ENCODE measurements at places on chromosomes 13 and 19. TPM values are rescaled to one million over a fixed set of nuclear protein-coding genes. Genes with fewer than 3 reads are reported as not detected.

CEACAM19 gene
- 13.0 TPM for total RNA-seq

DNA sequence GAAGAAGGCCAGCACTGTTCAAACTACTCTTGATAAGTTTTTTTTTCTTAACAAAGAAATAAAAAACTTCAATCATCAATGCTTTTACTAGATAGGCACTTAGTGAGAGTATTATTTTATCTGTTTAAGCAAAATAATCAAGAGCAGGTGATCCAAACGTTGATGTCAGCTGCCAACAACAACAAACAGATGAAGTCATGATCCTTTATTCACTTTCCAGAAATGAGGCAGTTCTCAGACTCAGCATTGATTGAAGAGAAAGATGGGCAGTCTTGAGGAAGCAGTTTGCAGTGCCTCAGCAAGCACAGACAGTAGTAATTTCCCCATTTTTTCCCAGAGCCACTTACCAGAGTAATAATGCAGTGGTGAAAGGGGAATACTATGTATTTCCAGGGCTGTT is 38.4 kb upstream of the CSNK1A1L start:
- DNase-seq, result peak; percentile 85

DNA sequence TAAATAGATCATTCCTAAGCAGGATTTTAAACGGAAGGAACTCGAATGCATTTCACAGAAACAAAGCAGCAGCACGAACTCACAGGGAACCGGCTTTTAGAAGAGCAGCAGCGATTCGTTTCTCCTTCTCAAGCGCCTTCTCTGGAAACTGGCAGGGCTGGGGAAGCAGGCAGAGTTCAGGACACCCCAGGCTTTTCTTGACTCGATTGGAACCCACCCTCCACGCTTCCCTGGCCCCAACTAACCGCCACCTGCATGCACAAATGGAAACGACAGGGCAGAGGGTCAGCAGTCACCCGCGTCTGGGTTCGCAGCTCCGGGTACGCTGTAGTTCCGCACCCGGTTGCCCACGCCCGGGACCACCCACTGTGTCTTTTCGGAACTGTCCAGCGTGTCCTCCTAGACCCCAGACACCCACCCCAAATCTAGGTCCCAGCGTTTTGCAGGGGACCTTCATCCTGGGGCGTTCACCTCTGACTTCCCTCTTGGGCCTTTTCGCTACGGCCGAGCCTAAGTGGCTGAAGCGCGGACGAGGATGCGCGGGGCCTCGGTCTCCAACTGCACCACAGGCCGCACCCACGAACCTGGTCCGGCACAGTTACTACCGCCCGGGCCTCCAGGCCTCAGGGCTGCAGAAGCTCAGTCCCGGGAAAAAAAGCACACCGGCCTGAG is 500 bp downstream of the ZFP30 start:
- peak; percentile 48 for DNase-seq

DNA sequence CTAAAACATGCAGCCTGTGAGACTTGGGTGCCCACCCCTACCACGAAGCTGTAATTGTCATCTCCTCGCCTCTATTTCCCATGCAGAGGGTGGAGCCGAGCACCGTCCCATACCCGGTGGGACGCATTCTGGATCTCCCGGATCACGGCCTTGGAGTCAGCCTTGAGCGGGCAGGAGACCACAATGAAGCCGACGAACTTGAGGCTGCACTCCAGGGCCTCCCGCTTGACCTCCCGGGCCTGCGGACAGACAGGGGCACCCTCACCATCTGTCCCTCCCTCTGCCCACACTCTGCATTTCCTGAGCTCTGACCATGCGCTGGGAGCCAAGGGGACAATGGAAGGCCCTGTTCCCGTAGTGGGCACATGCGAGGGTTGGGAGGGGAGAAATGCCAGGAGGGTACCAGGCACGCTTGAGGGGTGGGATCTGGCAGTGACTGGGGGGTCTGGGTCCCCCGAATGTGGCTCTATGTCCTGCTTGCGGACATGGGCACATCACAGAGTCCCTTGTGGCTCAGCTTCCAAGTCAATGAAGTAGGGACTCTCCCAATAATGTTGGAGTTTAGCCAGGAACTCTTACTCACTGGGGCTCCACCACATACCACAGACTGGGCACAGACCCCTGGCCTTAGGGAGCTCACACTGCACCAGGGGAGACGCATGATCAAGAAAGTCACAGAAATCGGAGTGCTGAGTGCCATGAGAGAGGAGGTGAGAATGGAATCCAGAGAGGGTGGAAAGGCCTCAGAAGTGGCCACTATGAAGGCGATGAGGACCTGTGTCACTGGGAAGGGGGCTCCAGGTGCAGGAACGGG is 9.2 kb upstream of the GMIP start:
- no peak for DNase-seq

DNA sequence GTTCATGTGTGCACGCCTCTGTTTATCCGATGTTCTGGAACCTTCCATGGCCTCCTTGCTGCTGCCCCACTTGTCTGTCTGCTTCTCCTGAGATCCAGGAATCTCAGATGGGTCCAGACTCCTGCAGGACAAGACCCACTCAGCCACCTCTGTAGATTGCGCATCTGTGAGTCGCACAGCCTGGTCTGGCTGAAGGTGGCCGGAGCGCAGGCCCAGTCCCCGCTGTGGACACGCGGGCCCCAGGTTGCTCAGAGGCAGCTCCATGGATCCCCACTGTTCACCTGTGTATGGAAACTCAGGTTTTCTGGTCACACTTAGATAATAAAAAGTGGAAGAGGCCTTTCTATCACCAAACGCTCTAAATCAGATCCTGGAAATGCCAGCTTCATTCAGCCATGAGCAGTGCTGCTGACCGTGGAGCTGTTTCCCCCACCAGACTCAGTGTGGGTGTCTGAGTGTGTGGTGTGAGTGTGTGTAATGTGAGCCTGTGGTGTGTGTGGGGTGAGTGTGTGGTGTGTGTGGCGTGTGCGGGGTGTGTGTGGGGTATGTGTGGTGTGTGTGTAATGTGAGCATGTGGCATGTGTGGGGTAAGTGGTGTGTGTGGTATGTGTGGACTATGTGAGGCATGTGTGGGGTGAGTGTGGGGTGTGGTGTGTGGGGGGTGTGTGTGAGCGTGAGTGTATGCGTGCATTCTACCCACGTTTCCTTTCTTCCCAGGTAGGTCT is 59.5 kb downstream of the MCF2L start:
- no peak for DNase-seq

- no peak for DNase-seq
These were observed 78.4 kb downstream of the GPC6 start for GRCh38 chr13:93304868-93305613.

DNA sequence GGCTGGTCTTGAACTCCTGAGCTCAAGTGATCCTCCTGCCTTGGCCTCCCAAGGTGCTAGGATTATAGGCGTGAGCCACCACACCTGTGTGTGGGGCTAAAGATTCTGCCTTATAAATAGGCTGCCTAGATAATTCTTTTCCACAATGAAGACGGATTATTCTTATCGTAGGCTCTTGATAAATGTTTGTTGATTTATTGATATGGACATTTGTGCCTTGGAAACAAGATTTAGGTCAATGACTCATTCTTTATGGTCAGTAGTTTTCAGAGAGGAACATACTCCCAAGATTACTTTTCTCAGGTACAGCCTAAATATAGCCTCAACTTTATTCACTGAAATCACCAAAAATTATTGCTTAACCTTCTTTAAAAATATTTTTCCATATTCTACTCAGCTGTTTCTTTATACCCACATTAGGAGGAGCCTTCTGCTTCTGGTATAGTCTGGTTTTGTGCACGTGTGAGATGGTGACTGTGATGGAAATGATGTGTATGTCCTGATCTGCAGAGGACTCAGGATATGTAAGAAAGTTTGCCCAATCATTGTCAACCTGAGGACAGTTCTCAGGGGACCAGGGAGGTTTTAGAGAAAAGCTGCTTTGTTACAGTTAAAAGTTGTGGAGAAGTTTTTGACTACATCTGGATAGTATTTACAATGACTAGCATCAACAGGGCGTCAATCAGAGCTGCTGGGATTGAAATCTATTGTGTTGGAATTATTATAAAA is 208.9 kb downstream of the DNAJC15 start:
- no peak for DNase-seq

DNA sequence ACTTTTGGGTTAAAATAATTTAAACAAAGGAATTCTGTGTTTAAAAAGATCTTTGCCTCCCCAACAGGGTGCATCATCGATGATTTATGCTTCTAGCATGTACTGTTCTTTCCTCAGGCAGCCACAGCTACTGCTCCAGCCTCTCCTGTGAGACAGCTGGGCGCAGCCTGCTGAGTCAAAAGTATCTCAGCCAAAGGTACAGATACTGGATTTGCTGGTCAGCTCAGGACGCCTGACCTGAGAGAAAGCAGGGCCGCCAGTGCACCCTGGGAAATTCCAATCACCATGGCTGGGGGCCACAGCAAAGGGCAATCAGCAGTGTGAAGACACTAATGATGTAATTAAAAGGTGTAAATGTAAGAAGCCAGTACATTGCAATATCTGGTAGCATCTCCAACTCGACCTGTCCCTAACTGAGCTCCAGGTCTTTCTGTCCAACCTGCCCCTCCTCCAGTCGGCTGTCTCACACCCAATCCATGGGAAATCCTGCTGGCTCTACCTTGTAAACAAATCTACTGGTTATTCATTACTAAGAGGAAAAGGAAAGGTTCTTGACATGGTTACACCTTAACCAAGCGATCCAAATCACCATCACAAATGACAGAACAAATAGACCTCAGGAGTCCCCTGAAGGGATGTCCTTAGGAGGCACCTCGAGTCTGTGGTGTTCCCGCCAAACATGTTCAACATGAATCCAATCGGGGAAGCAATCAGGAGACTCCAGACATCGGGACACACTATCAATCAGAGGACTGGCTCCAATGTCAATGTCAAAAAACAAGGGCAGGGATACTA is 7.3 kb downstream of the OPA3 start:
- no peak for DNase-seq

GRCh38 chr13:90498096-90498495 is 849.4 kb upstream of the MIR17HG start:
- no peak for DNase-seq

GRCh38 chr19:17981611-17982010 is 14.7 kb downstream of the KCNN1 start:
- DNase-seq, result no peak

DNA sequence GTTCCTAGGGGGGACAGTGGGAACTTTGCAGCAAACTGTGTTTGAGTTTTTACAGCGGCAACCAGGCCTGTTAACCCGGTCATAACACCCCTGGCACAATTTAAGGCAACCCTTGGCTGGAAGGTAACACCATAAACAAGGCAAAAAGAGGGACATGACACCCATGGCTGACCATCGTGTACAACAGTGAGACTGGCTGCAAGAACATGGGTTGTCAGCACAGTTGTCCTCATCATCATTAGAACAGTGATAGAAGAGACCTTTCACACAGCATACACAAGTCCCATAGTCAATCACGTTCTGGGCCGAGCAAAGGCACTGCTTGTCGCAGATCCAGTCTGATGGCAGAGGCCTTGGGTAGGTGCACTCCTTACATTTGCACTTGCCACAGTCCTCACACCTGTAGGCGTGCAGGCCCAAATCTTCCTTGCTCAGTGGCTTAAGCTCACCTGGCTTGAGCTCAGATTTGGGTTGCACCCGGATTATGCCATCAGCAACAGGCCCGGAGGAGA is 4.1 kb downstream of the SPRY2 start:
- no peak for DNase-seq

- peak; percentile 93 for DNase-seq
These were observed at the start of gene ZNF569 for GRCh38 chr19:37466798-37467607. Gene ZNF569 (minus strand): TSS chr19:37467444. CDS start chr19:37444921, 22,523 bp downstream.

- DNase-seq, result no peak
These were observed 18.3 kb downstream of the DIS3 start for GRCh38 chr13:72763411-72763810.

GRCh38 chr13:94968040-94968756 is 255.9 kb upstream of the SOX21 start:
- DNase-seq, result peak; percentile 6

All from endothelial cell of umbilical vein (primary cell).